ENCODE measurements at places on chromosomes 4 and X.

DNA sequence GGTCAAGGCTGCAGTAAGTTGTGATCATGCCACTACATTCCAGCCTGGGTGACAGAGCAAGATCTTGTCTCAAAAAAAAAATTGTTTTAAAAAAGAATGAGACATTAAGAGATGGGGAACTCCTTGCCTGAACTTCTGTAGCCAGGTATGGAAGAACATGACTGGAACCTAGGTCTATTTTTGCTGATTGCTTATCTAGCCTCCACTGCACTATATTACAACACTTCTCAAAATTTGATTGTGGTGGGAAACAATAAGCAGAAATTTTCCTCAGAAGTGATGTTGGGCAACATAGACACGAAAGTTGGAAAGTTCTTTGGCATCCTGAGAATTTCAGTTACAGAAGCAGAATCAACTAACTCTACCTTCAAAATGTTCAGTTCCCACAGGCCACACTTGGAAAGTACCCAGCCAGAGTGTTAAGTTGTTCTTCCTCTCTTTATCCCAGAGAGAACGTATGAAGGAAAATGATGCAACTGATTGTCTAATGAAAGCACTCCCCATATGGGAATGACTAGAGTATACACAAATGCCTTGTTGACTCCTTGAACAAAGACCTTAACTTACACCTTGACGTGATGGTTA, 50.0 kb downstream of the LUZP4 start:
- peak; percentile 3 for DNase-seq

DNA sequence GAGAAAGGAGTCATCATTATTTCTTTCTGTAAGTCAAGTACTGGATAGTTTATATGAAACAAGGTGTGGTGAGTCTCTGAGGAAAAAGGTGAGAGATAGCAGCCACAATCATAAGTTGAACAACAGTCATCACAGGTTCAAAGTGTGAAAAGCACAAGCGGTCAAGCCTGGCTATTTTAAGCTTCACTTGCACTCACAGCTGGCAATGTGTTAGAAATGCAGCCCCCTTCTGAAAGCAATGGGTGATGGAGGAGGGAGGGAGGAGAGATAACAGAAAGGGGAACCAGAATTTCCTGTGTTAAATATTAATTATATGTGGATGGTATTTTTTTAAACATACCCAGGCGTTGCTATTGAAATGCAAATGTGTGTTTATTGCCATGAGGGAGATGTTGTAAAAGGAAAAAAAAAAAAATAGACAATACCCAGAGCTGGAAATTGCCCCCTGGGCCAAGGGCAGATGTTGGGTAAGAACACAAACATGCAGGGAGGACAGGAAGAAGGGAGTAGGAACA, 26.9 kb upstream of the BMP3 start:
- DNase-seq: no peak

GRCh38 chr4:64144994-64145393, 264.3 kb downstream of the TECRL start:
- DNase-seq: no peak

- no peak for DNase-seq
Observed at GRCh38 chr4:33485111-33485510, 2759.2 kb downstream of the ARAP2 start.

GRCh38 chrX:136476501-136476900, 11.2 kb upstream of the BRS3 start:
- no peak for DNase-seq

- DNase-seq: peak; percentile 14
Observed at GRCh38 chrX:65926095-65927019, 113.5 kb downstream of the VSIG4 start.

DNA sequence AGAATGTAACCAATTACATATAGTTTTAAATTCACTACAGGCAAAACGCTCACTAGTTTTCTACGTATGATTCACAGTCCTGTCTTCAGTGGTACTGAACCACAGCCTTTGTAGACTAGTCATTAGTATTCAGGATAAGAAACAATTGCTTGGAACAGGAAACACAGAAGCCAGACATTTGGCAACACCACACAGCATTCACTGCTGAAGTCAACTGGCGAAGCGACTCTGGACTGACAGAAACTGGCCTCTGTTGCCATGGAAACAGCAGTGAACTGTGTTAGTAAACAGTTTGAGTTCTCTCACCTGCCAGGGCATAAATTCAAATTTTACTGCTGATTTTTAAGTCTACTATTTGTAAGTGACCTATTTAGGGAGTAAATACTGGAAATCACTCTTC, 57.6 kb downstream of the MAPK10 start:
- no peak for DNase-seq

DNA sequence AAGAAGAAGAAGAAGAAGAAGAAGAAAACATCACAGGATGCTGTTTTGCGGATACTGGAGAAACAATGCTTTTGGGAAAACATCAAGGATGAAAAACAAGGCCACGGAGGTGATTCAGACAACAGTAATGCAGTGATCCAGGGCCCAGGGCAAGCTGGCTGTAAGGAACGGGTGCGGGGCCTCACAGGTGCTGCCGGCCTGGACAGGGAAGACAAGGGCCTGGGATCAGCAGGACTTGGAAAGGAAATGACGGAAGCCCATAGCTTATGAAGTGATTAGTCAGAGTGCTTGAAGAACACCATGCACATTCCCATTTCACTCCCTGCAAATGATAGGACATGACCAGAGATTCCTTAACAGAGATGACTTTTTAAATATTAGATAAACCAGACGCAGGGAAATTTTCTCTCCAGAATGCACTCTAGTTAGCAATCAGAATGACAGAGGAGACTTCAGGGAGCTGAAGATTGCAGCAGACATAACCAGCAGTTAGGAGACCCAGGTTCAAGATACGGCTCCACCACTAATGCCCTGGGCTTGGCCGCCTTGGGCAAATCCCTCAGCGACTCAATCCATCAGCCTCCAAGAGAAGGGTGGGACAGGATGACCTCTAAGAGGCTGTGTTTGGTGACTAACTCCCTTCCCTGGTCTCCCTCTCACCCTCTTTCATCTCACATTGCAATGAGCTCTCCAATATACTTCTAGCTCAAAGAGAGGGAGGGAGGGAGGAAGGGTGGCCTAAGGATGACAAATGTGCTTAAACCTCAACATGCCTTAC, 54.1 kb downstream of the APBB2 start:
- no peak for DNase-seq

DNA sequence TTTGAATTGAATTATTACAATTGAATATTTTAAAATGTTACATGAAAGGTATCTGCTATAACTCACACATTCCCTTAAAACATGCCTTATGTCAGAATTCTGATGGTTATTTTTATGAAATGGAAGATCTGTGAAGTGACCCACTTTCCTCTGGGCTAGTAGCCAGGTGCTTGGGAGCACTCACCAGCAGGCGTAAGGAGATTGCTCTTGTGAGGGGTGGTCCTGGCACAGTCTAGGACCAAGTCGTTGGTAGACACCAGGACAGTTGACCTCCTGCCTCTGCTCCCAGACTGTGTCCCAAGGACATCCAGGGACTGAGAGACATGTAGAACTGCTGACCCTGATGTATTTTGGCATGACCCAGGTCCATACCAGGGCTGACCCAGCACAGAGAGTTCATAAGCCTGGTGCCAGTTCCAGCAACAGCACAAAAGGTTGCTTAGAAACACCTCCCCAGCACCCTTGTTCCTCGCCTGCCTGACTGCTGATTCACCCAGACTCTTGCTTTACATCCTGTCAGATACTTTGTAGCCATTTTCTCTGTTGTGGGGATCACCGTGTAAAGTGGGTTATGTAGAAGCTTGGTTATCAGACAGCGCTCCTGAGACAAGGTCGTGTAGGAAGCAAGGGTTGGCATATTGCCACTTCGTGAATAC, 48.5 kb downstream of the NELFA start:
- DNase-seq: no peak

DNA sequence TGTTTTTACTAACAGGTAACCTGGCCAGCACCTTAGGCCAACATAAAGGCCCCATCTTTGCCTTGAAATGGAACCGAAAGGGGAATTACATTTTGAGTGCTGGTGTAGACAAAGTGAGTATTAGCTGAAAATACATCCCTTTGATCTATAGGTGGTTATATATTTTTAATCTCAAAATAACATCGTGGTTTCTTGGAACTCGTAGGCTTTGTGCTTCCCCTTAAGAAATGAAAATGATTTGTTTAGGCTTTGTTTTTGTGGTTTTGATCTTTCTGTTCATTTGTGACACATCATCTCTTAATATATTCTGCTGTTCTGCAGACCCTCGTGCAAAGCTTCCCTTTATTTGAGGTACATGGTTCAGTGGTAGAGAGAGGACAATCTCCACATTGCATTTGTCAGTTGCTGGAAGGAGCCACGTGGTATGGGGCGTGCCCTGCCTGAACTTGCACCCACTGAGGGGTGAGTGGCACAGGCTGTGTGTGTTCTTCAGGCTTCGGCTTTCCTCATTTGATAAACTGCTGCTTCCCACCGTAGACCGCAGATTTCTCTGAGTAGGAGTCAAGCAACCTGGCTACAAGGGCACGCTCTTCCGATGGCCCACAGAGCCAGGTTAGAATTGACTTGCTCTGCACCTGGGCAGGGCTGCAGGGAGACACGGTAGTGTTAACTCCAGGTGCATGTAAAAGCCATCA, 72.2 kb downstream of the GPR143 start:
- DNase-seq: no peak

DNA sequence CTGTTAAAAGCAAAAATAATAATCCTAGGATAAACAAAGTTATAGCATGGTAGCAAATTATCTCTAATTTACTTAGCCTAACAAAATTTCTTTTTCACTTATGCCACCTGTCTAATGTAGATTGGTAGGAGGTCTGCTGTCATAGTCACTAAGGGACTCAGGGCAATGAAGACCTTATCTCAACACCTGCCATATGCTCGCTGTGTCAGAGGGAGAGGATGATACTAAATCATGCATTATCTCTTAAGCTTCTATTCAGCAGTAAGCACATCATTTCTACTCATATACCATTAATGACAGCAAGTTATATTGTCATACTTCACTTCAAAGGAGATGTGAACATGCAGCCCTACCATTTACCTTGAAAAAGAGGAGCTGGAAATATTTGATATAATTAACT, 44.1 kb downstream of the AFM start:
- DNase-seq: no peak

GRCh38 chr4:174948826-174949225, 30.7 kb downstream of the ADAM29 start:
- DNase-seq: no peak

- DNase-seq: peak; percentile 54
Observed at GRCh38 chrX:134484039-134484438, 24.1 kb downstream of the HPRT1 start.

- DNase-seq: no peak
Observed at GRCh38 chr4:81096566-81096965, 66.1 kb downstream of the BMP3 start.

GRCh38 chr4:73396993-73397972, 6.8 kb upstream of the ALB start:
- DNase-seq: no peak

DNA sequence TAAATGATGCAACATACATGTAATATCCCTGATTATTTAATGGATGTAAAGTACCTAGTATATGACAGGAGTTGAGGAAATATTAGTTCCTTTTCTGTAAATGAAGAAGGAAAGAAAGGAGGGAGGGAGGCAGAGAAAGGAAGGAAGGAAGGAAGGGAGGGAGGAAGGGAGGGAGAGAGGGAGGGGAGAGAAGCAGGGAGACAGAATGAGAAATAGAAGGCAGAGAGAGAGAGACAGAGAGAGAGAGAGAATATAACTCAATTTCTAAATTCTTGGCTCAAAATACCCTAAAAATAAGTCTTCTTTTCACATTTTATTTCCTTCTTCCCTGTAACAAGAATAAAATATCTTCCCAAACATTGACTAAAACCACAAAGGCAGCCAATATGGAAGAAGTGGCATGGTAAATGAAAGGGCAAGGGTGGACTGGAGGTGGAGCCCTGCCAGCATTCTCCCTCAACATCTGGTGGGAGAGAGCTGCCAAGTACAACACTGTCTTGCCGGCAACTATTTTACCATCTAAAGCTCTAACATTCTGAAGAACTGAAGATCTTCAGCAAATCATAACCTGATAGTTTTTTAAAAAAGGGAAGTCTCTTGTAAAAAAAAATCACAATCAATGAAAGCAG, 245.1 kb downstream of the PPP3CA start:
- no peak for DNase-seq

- no peak for DNase-seq
Observed at GRCh38 chr4:141038428-141038827, 94.8 kb downstream of the RNF150 start.

- DNase-seq: no peak
Observed at GRCh38 chr4:71206763-71207162, 132.1 kb upstream of the SLC4A4 start.

DNA sequence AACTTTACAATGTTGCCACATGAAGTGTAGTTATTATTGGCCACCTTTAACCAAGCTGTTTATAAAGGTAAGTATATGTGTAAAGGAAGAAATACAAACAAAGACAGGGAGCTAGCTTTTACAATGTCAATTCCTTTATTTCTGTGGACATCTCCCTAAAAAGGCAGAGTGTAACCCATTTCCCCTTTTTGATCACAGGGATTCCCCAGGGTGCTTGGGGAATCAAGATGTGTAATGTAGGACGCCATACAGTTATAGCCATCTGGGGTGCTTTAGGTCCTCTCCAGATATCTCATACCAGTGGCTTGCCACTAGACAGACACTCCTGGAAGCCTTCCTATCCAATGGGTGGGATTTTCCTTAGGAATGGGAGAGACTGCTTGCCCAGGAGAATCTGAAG, 4.2 kb upstream of the CUL4B start:
- peak; percentile 29 for DNase-seq

- DNase-seq: no peak
Observed at GRCh38 chr4:74549936-74550335, 105.0 kb downstream of the AREG start.

- DNase-seq: no peak
Observed at GRCh38 chr4:138259271-138259670, 17.1 kb upstream of the SLC7A11 start.

DNA sequence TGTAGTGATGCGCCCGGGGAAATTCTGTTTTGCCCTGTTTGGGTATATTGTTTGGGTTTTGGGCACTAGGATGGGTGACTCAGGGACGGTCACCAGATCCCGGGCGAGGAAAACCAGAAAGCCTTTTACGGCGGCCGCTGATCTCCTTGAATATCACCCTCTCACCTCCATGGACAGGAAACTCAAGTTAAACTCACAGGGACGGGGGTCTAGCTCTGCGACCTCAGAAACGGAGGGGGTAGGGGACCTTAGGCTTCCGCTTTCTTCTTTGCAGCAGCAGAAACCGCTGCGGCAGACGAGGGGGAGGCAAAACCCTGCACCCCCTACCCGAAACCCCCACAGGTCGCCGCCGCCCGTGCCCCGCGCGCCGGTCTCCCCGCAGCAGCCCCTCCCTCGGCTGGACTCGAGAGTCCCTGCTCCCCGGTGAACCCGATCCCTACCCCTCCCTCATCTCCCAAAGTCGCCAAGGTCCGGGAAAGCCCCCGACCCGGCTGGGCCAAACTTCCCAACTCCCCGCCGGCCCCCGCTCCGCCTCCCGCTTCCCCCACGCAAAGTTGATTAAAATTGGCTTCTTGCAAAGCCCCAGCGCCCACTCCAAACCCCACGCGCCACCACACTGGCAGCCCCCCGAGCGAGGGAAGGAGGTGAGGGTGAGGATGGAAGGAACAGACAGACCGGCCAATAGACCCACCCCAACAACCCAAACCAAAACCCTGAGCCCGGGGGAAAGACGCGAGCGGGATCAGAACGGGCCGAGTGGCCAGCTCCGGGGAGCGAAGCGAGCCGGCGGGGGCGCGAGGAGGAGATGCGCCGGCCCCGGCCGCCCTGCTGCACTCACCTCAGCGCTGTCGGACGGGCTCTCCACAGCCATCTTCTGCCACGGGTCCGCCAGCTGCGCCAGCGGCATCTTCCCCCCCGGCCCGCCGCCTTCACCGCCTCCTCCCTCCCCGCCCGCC, 705 bp downstream of the RPS6KA3 start:
- DNase-seq: peak; percentile 35

All from suppressor macrophage treated with lipopolysaccharide for 4 hours (primary cell).